Stimulated activated CD8-positive, alpha-beta memory T cell treated with anti-CD3 and anti-CD28 coated beads, Interleukin-7, amount 100 ng/mL, for 24 hours (primary cell): ENCODE measurements at places on chromosomes 6 and 20.

GRCh38 chr6:113594726-113595125 lies 262.4 kb upstream of the MARCKS start:
- no peak for DNase-seq

GRCh38 chr6:15435468-15435867 lies 189.6 kb downstream of the JARID2 start:
- DNase-seq: no peak

DNA sequence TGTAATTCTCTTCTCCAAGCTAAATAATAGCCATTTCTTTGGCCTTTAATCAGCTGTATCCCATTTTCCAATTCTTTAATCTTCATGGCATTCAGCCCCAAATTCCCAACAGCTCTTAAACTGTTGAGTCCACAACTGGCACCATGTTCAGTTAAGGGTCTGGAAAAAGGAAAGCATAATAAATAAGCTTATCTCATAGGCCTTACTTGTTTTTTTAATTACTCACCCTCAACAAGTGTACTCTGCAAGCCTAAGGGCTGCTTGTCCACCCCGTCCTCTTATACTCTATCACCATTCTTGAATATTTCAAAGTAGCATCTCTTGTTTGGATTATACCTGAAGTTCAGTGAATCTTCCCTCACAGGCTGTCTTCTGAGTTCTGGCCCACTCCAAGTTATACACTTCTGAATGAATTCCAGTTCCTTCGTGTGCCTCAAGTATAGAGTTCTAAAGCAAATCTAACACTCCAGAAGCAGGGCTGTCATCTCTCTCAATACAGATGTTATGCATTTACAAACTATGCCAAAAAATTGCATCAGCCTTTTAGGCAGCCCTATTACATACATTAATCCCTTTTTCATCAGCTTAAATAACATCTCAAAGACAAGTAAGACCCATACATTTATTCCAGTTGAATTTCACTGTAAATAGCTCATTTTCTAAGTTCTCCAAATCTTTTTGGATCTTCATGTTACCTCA lies 98.7 kb downstream of the COL21A1 start:
- no peak for DNase-seq

DNA sequence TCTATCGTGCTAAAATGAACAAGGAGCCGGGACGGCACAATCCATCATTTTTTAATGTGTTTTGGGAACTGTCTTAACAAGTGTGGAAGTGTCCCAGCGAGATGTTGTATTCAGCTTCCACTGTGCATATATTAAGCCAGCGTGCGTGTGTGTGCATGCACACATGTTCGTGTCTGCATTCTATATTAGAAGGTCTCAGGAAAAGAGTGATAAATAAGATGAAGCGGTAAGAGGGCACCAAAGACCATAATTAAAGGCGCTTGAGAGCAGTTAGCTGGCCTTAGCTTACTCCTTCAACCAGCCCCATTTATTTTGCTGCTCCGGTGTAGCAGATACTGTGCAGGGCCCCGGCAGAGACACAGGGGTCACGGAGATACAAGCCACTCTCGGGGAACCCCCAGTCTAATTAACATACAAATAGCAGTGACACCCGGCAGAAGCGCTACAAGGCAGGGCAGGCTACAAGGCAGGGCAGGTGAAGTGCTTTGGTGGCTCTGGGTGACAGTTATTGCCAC lies 206.5 kb upstream of the RREB1 start:
- DNase-seq: no peak

- DNase-seq: no peak
Measured at GRCh38 chr20:11130554-11131166, 456.9 kb upstream of the JAG1 start.

- DNase-seq: no peak
Measured at GRCh38 chr6:169288591-169288990, 34.9 kb upstream of the THBS2 start.

GRCh38 chr6:2158596-2159271 lies 86.7 kb downstream of the GMDS start:
- DNase-seq: no peak

- no peak for DNase-seq
Measured at GRCh38 chr20:43914311-43915210, at the start of gene TOX2. Gene TOX2 (plus strand): TSS chr20:43914852. CDS start chr20:43914892, 40 bp downstream.

DNA sequence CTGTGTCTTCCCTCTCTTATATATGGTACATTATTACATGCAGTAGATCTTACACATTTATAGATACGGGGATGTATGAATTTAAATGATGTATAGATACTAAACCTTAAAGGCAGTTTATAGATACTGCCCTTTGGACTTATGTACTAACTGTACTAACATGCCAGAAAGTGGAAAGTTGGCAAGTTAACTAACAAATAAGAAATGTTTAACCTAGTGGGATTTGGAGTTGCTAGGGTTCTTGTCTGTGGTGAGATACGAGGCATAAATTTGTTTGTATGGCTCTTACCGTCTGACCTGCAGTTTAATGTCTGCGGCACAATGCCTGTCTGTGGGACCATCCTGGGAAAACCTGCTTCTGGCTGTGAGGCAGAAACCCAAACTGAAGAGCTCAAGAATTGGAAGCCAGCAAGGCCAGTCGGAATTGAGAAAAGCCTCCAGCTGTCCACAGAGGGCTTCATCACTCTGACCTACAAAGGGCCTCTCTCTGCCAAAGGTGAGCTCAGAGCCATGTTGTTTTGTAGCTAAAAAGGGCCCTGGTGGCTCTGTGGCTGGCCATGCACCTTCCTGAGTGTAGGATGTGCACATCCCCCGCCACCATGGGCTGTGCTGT lies 62.9 kb upstream of the SLC22A1 start:
- DNase-seq: no peak

DNA sequence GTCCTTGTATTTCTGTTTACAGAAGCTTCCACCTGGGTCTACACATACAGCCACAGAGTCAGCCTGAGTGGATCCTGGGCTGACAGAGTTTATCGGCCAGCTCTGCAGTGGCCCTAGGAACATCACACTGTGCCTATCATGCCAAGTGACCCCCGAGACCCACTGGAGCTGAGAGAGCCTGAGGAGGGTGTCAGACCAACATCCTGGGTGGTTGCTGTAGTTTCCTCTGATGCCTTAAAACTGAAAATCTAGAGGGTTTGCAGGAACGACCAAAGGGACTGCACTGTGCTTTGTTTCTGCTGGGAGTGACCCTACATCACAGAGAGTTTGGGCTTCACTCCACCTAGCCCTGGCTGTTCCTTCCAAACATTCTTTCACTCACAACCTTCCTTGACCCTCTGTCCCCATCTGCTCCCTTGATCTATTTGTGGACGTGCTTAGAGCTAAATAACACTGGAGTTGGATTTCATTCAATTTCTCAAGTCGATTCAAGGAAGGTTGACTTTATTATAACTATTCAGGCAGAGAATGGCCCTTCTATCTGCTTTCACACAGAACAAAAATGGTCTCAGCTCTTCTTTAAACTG lies 18.1 kb downstream of the MYLK4 start:
- no peak for DNase-seq

GRCh38 chr6:113695516-113695915 lies 161.6 kb upstream of the MARCKS start:
- DNase-seq: no peak

DNA sequence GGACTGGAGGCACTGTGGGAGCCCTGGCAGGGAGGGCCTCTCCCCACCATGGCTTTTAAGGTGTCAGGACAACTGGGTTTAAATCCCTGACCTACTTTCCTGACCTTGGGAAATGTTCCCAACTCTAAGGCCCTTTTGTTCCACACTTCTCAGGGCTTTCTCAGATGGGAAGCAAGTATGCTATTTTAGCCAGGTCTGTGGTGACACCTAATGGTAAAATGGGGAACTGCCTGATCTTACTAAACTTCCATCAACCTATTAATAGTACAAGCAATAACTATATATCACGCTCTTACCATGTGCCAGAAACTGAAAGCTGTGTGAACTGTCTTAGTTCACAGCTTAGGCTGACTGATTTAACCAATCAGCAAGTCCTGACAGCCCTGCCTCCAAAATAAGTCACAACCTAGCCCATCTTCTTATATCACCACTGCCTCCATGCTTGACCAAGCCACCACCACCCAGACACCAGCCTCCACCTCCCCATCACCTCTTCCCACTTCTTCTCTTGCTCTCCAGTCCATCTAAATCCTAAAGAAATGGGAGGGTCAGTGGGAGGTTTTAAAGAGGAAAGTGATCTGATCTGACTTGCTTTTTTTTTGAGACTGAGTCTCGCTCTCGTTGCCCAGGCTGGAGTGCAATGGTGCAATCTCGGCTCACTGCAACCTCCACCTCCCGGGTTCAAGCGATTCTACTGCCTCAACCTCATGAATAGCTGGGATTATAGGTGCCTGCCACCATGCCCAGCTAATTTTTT lies 6.9 kb upstream of the BLCAP start:
- no peak for DNase-seq

- DNase-seq: no peak
Measured at GRCh38 chr6:33978412-33979150, 167.3 kb downstream of the GRM4 start.

GRCh38 chr6:2977799-2978590 lies 6.6 kb upstream of the SERPINB6 start:
- no peak for DNase-seq

- no peak for DNase-seq
Measured at GRCh38 chr6:166715065-166715464, 88.0 kb upstream of the RPS6KA2 start.

GRCh38 chr6:4958624-4959023 lies 45.2 kb downstream of the RPP40 start:
- no peak for DNase-seq

DNA sequence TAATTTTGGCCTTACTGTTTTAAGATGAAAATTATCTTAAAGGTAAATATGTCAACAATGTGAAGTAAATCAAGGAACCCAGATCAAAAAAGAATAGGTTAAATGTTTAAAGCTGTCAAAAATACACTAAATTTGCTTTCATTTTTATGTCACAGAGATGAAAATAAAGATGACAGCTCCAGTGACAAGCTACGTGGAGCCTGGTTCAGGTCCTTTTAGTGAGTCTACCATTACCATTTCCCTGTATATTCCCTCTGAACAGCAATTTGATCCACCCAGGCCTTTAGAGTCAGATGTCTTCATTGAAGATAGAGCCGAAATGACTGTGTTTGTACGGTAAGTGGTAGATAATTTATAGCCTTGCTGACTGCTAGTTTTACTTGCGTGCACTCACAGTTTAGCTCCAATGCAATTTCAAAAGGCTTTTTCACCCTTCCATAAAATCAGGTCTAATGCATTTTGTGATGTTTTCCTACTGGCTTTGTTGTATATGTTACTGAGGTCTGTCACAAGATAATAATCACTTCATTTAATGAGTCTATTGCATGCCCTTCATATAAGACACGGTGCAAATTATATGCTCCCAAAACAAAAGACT lies 1.9 kb downstream of the HEBP2 start:
- DNase-seq: no peak
